ENCODE measurements at places on chromosomes 1 and 21.

DNA sequence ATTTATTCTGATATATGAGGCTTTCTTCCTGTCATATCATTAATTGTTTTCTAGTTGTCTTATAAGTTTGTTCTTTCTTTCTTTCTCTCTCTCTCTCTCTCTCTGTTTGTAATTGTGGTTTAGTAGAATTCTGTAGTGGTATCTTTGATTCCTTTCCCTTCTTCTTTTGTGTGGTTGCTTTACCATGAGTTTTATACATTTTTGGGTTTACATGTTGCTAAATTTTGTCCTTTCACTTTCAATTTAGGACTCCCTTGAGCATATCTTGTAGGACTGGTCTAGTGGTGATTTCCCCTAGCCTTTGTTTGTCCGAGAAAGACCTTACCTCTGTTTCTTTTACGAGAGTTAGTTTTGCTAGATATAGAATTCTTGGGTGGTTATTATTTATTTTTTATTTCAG lies 162.3 kb upstream of the CHRM3 start:
- no peak for DNase-seq
- no peak overlapping the region for H3K27ac ChIP-seq
- H3K27me3 ChIP-seq: no peaks in the 10 kb centered on the region
- H3K4me3 ChIP-seq: no peak overlapping the region

- H3K4me1 ChIP-seq: peaks cover 8% of the 10 kb centered on the region
- no peaks in the 10 kb centered on the region for H3K27me3 ChIP-seq
- H3K27ac ChIP-seq: peak overlapping the region; percentile 31
Observed at GRCh38 chr1:116123837-116124533, 12.8 kb downstream of the MAB21L3 start.

DNA sequence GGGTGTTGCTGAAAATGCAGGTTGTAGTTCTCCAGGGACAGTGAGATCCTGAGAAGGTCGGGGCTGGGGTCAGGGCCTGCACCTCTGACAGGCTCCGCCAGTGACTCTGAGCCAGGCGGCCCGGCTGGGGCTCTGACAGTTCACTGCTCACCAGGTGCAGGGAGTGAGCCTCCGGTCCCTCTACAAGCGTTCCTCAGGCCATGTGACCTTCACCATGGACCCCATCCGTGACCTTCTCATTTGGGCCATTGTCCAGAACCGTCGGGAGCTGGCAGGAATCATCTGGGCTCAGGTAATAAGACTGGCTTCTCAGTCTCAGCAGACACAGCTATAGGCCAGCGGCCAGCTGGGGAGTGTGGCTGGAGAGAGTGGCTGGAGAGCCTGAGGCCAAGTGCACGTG lies 41.8 kb downstream of the TRPM2 start:
- no peaks in the 10 kb centered on the region for H3K36me3 ChIP-seq
- no peak for DNase-seq
- H3K4me3 ChIP-seq: no peak overlapping the region

- peak within 1 kb of the TSS; percentile 68 for H3K4me3 ChIP-seq
- H3K27ac ChIP-seq: peak within 1 kb of the TSS; percentile 19
- DNase-seq: peak; percentile 59
- no peaks in the 10 kb centered on the region for H3K27me3 ChIP-seq
- H3K4me1 ChIP-seq: peaks cover 12% of the 10 kb centered on the region
Observed at GRCh38 chr1:26959722-26960624, at the start of gene KDF1. TSS of gene KDF1 (minus strand) at chr1:26960468. CDS start at chr1:26952380, 8,088 bp downstream.

GRCh38 chr1:209503196-209503595 lies 80.3 kb upstream of the CAMK1G start:
- H3K4me1 ChIP-seq: no peaks in the 10 kb centered on the region
- H3K4me3 ChIP-seq: no peak overlapping the region
- no peaks in the 10 kb centered on the region for H3K27me3 ChIP-seq
- H3K27ac ChIP-seq: no peak overlapping the region

- H3K4me3 ChIP-seq: no peak overlapping the region
- no peaks in the 10 kb centered on the region for H3K36me3 ChIP-seq
- H3K27me3 ChIP-seq: no peaks in the 10 kb centered on the region
- no peak overlapping the region for H3K27ac ChIP-seq
Observed at GRCh38 chr1:202935844-202936243, 8.8 kb upstream of the KLHL12 start.

GRCh38 chr1:31977385-31978131 lies 36.1 kb upstream of the KHDRBS1 start:
- H3K4me1 ChIP-seq: no peaks in the 10 kb centered on the region
- H3K27me3 ChIP-seq: no peaks in the 10 kb centered on the region
- DNase-seq: no peak
- no peak overlapping the region for H3K27ac ChIP-seq
- H3K4me3 ChIP-seq: no peak overlapping the region

DNA sequence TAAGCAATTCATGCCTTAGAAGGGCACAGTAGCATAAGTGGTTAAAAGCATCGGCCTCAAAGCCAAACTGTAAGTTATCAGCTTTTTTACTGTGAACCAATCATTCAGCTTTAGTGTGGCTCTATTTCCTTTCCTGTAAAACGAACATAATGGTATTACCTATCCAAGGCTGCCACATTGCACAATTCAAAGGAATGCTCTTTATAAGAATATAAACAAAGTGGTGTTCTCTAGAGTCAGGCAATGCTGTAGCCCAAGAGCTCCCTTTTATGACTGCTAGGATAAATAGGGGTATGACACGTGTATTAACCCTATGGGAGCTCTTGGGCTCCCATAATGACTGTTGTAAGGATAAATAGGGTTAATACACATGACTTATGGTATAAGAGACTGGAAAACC lies 25.4 kb downstream of the INTS7 start:
- no peaks in the 10 kb centered on the region for H3K27me3 ChIP-seq
- no peak overlapping the region for H3K27ac ChIP-seq
- DNase-seq: no peak
- no peak overlapping the region for H3K4me3 ChIP-seq
- peaks cover 7% of the 10 kb centered on the region for H3K36me3 ChIP-seq

GRCh38 chr1:217109928-217110327 lies 386.7 kb upstream of the ESRRG start:
- no peaks in the 10 kb centered on the region for H3K36me3 ChIP-seq
- H3K27ac ChIP-seq: no peak overlapping the region
- H3K27me3 ChIP-seq: no peaks in the 10 kb centered on the region

DNA sequence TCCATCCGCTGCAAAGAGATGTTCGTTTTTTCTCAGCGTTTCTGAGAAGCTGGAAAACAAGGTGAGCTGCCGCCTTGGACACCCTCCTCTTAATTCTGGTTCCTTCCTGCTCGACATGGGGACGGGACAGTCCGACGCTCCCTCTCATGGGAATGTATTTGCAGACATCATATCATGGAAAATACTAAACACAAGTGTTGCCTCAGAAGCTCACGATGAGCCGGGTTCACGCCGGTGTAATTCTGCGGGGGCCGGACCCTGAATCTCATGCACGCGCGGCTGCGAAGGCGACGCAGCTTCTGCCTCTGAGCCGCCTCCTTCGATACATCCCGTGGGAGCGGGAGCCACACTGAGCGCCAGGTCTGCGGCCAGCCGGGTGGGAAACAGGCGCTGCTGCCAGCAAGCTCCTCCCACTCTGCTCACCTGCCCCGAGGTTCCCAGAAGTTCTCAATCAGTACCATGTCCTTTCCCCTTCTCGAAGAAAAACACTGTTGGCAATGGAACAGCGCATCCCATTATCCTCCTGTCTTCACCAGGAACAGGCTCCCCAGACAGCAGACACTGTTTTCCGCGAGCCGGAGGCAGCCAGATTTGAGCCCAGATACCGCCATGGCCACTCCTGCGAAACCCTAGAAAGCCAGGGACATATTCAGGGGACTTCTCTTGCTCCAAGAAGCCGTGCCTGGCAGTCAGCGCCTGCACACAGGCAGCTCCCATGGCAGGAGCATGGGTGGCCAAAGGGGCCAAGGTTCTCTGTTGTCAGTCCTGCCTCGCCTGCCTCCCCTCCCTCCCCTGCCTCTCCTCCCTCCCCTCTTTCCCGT lies 98.0 kb downstream of the WDR4 start:
- no peaks in the 10 kb centered on the region for H3K27me3 ChIP-seq
- H3K36me3 ChIP-seq: no peaks in the 10 kb centered on the region
- H3K27ac ChIP-seq: peak overlapping the region; percentile 59
- peak overlapping the region; percentile 27 for H3K4me3 ChIP-seq
- DNase-seq: peak; percentile 74

GRCh38 chr1:180003026-180003695 lies 48.6 kb downstream of the CEP350 start:
- no peak overlapping the region for H3K4me3 ChIP-seq
- no peaks in the 10 kb centered on the region for H3K27me3 ChIP-seq
- DNase-seq: no peak
- no peaks in the 10 kb centered on the region for H3K4me1 ChIP-seq
- no peaks in the 10 kb centered on the region for H3K36me3 ChIP-seq

DNA sequence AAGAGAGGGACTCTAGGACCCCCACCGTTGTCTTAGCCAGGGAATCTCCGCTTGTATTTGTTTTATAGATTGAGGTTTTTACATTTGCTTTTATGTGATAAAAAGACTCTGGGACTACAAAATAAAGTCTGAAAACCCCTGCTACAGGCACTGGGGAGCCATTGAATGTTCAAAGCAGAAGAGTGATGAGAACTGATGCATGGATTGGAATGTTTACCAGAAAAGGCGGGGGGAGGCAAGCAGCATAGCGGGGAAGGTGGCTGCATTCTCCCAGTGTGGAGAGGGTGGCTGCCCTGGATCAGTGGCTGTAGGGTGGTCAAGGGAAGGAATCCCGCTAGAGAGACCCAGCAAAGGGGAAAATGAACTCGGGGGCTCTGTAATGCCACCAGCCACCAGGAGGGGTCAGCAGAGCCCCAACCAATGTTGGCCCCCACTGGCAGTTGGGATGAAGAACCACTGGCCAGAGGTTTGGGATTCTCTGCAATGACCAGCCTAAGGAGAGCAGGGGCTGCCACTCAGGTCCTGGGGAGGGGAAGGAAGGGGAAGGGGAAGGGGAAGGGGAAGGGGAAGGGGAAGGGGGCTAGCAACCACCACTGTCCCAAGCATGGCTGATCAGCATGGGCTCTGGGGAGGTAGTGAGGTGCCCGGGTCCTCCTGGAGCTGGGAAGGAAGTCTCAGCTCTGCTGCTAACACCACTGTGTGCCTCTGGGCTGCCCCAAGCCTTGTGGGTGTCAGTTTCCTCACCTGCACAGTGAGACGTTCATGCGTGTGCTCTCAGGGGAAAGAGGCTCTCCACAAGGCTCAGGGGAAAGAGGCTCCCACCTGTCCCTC lies 19.2 kb upstream of the PEF1 start:
- H3K36me3 ChIP-seq: no peaks in the 10 kb centered on the region
- peak; percentile 80 for DNase-seq
- peaks cover 30% of the 10 kb centered on the region for H3K4me1 ChIP-seq
- no peaks in the 10 kb centered on the region for H3K27me3 ChIP-seq
- H3K4me3 ChIP-seq: no peak overlapping the region
- H3K27ac ChIP-seq: no peak overlapping the region

DNA sequence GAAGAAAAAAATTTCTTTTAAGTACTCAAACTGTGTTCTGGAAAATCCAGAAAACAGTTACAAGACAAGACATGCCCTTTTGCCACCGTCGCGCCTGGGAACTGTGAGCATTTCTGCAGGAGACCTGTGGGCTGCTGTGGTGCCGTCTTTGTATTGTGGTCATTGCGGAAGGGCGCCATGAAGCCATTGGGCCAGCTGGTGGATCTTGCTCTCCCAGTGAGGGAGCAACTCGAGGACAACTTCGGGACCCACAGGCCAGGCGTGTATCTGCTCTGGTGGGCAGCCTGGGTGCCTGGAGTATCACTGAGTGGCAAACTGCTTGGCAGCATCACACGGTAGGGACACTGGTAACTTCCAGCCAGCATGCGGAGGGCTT lies 3.8 kb upstream of the THEMIS2 start:
- no peak overlapping the region for H3K4me3 ChIP-seq
- H3K27ac ChIP-seq: peak overlapping the region; percentile 65
- H3K27me3 ChIP-seq: no peaks in the 10 kb centered on the region
- DNase-seq: peak; percentile 25
- H3K4me1 ChIP-seq: peaks cover 19% of the 10 kb centered on the region
